Iris pigment epithelial cell (primary cell): ENCODE measurements at places on chromosomes 3 and 15.

GRCh38 chr3:27713078-27713423 lies 9.1 kb downstream of the EOMES start:
- DNase-seq = no peak

GRCh38 chr15:60721257-60721626 lies 242.3 kb upstream of the ICE2 start:
- peak; percentile 28 for DNase-seq

DNA sequence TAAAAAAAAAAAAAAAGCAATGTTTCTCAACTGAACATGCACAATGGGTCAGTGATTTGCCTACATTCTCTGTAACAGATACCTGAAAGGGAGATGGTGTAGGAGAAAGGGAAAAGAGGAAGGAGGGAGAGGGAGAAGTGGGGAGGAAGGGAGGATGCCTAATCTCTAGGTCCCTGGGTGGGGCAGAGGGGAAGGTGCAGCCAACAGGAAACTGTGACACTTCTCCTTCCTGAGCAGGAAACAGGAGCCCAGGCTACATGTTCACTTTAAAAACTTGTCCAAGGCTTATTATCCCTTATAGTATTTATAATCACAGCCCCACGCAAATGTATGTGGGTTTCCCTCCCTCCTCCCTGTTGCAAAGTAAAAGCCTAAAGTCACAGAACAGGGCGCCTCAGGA lies 137.9 kb downstream of the MINAR1 start:
- DNase-seq = no peak

DNA sequence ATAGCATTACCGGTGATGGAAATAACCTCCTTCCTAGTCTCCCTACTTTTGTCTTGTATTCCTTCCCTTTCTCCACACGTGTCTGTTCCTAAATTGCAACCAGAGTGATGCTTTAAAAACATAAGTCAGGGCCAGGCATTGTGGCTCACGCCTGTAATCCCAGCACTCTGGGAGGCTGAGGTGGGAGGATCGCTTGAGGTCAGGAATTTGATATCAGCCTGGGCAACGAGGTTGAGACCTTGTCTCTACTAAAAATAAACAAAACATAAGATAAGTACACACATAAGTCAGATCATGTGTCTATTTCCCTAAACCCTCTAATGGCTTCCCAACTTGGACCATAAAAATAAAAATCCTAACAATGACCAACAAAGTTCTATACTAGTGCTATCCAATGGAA lies 18.4 kb downstream of the ARMC8 start:
- no peak for DNase-seq

DNA sequence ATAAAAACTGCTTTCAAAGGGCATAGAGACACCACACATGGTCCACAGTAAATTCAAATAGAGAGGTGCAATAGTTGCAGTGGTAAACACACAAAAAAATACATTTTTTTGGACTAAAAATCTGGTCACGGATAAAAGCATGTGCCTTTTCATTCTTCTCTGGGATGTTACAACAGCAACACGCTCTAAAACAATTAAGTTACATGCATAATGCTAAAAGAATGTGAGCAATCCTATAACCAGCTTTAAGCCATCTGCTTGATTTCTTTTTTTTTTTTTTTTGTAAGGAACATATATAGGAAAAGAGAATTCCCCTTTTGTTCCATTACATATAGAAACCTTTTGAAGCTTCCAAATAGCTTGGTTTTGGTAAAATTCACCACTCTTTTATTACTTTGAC lies 20.0 kb downstream of the WNT5A start:
- peak; percentile 59 for DNase-seq

DNA sequence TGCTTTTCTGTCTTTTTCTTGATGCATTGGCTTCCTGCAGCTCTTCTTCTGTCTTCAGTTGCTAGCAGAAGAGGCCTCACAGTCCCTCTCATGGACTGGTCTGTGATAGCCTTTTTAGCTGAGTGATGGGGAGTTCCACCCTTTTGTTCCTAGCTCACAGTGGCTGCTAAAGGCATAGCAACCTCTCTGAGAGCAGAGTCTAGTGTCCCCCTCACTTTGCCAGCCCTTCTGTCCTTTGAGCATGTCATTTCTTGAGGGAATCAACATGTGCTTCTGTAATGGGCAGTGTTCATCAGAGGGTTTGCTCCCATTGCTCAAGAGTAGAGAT lies 44.4 kb downstream of the GAP43 start:
- no peak for DNase-seq
